ENCODE measurements at places on chromosomes 3 and 15. TPM values are rescaled to one million over a fixed set of nuclear protein-coding genes. Genes with fewer than 3 reads are reported as not detected.

Gene PCSK6
- 39.5 TPM for total RNA-seq

Gene FANCD2OS
- total RNA-seq: not detected

Gene DNAJA4
- total RNA-seq: 54.5 TPM

Gene PIGZ
- total RNA-seq: 126 TPM

GRCh38 chr15:94026458-94027304 lies 204.7 kb upstream of the MCTP2 start:
- DNase-seq: no peak

Gene CMTM7
- 5.9 TPM for total RNA-seq

Gene IL5RA
- total RNA-seq: 0.21 TPM

DNA sequence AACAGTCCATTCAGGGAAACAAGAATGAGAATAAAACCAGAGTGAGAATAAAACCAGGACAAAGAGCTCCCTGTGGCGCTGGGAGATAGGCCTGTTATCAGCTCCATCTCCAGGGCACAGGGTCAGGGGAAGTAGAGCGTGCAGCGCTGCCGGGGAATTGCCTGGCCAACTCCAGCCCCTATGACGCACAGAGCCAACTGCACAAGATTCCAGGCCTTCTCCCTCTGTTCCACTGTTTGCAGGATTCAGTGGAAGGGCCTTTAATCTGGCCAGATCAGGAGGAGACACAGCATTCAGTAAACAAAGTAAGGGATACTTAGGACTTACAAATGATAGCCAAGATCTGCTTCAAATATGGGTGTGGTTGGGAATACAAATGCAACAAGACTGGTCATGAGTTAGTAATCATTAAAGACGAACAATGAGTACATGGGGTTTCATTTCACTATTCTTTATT lies 49.4 kb downstream of the ITGB5 start:
- DNase-seq: peak; percentile 77

GRCh38 chr3:135154186-135154585 lies 359.1 kb downstream of the EPHB1 start:
- DNase-seq: no peak

DNA sequence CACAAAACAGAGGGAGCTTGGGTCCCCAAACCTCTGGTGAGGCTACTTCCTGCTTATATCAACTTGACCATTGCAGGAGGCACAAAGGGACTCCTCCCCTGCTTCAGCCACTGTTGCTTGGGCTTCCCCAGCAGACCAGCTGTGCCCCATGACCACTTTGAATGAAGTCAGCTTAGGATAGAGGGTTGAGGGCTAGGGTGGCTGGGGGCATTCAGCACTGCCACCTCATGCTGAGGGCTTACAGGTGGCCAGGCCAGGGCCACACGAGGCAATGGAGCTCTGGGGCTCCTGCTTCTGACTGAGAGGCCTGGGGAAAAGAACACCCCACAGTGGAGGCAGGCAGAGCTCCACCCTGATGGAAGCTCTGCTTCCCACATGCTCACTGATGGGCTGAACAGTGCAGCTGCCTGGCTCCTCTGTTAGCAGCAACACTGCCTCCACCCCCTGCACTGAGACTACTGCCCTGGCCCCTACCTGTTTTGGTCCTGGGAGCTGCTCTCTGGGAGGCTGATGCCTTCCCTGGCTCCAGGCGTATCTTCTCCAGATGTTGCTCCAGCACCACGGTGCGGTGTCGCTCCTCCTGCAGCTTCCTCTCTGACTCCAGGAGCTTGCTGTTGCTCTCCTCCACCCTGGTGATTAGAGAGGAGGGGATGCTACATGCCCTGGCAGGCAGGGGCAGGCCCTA lies 10.2 kb upstream of the HHATL start:
- DNase-seq: no peak

Gene CPNE9
- total RNA-seq: not detected

GRCh38 chr3:156910022-156910421 lies 83.9 kb downstream of the LEKR1 start:
- no peak for DNase-seq

Gene ECT2
- total RNA-seq: 36.3 TPM

GRCh38 chr15:74783072-74783807 lies 1.4 kb downstream of the CSK start:
- DNase-seq: peak; percentile 71

- DNase-seq: no peak
Observed at GRCh38 chr15:96564546-96564945, 234.0 kb downstream of the NR2F2 start.

DNA sequence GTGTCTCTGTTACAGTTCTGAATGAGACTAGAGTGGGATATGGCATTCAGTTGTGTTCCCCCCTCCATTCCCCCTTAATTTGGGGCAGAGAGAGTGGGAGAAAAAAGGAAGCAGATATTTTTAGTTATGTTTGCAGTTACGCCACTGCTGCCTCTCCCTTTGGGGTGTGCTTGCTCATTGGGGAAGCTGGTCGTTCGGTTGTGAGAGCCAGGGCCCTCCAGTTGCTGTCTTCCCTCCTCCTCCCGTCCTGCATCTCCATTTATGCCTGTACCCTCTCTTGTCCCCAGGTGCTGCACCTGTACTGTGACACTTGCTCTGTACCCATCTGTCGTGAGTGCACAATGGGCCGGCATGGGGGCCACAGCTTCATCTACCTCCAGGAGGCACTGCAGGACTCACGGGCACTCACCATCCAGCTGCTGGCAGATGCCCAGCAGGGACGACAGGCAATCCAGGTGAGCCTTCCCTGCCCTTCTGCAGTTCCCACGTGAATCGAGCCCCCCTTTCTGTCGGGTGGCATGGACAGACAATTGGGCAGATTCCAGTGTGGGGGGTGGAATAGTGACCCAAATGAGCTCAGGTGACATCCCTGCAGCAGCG lies 55.8 kb downstream of the TRIM71 start:
- DNase-seq: no peak

DNA sequence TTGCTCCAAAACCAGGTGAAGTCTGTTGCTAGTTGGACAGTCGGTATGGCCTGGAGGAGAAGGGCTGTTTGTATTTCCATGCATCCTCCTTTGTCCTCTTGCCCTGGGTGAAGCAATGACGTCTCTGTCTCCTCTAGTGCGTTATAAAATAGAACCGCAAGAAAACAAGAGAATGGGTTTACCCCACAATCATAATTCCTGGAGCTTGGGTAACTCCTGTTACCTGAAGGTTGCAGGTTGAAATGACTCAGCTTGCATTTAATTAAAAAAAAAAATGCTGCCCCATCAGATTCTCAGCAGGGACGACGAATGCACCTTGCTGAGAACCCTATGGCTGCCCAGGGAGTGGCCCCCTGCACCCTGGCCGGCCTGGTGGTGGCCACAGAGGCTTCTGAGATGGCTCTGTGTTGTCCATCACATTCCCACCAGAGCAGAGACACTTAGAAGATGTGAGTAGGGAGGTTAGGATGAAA lies 228.2 kb upstream of the BHLHE40 start:
- no peak for DNase-seq

Gene RTP1
- total RNA-seq: not detected

DNA sequence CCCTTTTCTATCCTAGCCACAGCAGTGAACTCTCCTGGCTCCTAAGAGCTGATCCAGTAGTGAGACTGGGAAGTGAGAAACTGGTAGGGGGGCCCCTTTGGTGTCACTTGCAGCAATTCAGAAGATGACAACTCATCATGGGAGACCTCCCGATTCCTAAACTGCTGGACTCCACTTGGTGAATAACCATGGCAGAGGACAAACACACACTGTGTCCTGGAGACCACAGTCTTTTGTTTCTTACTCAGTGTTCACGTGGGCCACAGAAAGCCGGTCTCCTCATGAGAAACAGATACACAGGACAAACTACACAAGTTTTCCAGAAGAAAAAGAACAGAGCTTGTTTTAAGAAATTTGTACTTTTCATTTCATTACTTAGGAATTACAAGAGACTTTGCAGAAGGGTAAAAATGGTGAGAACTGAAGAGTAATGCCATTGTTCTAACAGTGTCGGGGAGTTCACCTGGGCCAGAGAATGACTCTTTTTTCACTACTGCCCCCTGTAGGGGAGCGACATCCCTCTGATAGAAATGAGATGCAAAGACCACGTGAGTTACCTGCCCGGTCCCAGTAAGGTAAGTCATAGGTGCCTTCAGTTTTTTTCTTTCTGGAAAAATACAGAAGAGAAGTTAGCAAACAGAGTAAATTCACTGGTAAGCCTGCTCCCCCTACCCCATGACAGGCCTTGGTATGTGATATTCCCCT lies 38.1 kb downstream of the ST3GAL6 start:
- DNase-seq: no peak

- no peak for DNase-seq
Observed at GRCh38 chr3:150917951-150918350, 12.7 kb upstream of the MINDY4B start.

Gene CFAP44
- total RNA-seq: 5.4 TPM

Gene PHLDB2
- 33.4 TPM for total RNA-seq

DNA sequence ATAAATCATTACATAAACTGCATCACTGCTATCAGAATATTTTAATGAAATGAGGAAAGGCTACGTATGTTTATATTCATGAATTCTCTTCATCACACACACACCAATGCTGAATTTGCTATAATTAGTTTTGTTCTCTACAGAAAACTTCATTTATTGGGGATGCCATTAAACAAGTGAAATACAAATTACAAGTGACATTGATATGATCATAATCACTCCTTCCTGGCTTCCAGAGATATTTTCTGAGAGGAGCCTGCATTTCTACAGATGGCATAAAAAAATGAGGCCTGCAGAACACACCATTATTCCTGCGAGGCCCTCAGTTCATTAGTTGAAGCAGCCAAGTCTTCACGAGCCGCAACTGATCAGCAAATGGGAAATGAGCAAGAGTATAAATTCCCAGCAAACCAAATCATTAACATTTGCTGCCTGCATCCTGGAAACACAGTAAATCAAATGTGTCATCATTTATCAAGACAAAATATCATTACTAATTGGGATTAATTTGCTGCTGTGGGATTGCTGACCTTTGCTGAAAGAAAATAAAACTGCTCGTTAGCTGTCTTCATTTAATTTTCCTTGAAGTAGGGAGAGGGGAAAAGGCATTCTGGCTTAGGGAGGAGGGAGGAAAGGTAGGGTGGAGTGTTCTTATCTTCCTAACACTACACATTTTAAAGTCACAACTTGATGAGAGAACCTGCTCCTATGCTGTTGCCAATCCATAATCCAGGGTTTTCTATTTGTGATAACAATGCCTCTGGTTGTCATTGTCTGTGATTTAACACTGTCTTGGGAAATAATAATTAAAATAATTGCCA lies 921.9 kb downstream of the SQOR start:
- DNase-seq: no peak

Measured in colonic mucosa (tissue), 4 donors.